ENCODE measurements at places on chromosomes 12 and 14. TPM values are rescaled to one million over a fixed set of nuclear protein-coding genes. Genes with fewer than 3 reads are reported as not detected.

NUDT4 gene
- total RNA-seq, result 54.9 TPM

MIPOL1 gene
- total RNA-seq, result not detected

DNA sequence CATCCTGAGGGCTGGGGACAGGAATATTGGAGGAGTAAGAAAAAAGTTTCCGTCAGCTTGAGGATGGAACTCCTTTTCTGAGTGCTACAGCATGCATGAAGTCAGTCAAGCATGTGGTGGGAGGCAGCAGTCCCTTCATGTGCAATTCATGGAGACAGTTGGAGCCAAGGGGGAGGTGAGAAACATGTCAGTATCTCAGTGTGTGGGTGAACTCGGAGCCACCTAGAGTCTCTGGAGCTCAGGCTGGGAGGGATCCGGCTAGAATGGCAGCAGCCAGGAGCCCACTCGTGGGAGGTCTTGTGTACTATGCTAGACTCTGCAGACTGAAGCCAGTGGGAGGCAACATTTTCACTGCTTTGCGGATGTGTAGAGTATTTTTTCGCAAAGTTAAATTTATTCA, 60.3 kb downstream of the AVPR1A start:
- no peak for DNase-seq

DNA sequence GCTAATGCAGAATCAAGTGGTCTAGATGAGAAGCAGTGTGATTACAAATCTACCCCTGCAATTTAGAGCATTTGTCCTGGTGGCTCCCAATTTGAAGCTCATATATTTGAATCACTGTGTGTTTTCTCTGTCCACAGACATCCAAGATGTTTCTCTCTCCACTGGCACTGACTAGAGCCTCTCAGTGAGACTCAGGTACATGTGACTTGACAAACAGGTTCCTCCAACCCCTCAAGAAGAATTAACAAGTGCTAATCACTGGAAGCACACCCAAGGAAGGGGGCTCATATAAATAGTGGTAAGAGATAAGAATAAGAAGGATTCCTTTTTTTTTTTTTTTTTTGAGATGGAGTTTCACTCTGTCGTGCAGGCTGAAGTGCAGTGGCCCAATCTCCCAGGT, 20.5 kb downstream of the OR10G2 start:
- DNase-seq, result no peak

Data from activated CD8-positive, alpha-beta T cell treated with anti-CD3 and anti-CD28 coated beads for 36 hours (primary cell).